T-helper 1 cell (primary cell): ENCODE measurements at places on chromosomes 1 and 21.
A peak's percentile ranks its signal among the peaks of the same experiment; 100 is the strongest.

DNA sequence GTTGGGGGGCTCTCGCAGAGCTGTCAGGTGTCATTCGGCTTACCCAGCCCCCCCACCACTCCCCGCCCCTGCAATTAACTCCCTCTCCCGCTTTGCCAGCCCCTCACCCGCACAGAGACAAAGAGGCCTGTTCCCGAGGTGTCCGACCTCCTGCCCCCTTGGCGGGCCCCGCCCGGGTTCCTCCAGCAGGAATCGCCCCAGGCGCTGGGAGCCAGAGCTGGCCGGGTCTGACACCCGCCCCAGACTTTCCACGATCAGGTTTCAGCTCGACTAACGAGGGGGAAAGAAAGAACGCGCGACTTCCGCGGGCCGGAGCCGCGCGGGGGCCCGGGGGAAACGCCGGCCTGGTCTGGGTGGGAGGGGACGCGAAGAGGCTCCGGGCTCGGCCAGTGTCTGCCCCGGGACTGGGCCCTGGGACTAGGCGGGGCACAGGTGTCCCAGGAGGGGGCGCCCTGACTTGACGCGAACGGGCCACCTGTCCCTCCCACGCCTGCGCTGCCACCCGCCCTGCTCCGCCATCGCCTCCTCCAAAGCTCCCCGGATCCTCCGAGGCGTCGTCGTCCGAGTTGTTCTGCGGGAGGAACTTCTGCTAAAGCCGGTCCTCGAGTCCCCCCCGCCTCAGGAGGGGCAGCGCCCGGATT lies 36.4 kb upstream of the HHAT start:
- no peak for DNase-seq

- DNase-seq = peak; percentile 5
Observed at GRCh38 chr1:25148673-25149300, 83.5 kb downstream of the SYF2 start.

DNA sequence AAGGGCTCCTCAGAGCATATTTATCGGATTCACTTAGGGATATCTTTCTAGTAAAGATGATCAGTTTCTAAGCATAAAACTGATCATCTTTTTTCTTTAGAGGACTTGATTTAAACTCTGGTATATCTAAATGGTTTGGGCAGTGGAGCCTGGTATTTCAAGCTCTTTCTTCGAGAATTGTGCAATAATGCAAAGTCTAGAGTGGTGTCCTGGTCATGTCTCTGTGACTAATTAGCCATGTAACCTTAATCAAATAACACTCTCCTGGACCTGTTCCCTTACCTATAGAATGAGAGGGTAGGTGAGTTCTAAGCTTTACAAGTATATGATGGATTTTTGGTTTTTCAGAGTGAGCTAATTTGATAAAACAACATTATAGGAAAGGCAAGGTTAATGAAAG lies 225.2 kb downstream of the RPS6KC1 start:
- DNase-seq = no peak

DNA sequence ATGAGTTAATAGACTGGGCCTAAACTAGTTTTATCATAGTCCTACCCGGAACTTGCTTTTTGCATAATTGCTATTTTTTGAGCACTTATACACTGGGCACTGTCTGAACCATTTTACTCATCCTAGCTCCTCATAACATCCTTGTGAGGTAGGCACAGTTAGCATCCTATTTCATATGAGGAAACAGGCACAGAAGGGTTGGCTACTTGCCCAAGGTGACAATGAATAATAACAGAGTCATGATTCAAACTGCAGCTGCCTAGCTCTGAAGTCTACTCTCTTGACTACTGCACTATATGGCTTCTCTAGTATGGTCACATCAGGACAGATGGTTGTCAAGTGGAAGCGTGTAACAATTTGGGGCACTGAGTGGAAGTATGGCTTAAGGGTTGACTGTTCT lies 18.2 kb upstream of the RC3H1 start:
- DNase-seq = no peak

DNA sequence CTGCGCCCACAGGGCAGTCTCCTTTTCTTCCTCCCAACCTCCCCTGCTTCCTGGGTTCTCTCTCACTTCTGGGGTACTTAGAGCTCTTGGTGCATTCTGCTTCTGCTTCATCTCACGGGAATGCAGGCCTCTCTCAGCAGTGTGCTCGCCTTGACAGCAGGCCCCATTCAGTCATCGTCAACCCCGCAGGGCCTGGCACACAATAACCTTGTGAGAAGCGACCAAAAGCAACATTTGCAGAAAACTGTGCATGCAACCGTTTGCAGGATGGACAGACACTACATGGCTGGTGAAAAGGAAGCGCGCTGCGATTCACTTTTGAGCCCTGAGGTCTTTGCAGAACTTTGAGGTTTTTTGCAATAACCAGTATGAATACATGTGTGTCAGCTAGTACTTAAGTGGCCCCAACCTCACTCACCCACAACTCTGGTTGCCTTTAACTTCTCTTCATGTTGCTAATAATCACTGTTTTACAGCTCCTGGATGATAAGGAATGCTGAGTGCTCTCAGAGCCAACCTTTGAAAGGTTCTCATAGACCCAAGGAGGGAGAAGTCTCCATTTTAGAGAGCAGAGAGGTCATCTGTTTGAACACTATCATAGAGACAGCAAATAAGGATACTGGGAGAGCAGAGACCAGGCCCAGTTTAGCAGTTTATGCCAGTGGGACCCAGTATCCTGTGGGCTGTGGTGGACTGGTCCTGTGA lies 2.5 kb upstream of the CD160 start:
- no peak for DNase-seq

DNA sequence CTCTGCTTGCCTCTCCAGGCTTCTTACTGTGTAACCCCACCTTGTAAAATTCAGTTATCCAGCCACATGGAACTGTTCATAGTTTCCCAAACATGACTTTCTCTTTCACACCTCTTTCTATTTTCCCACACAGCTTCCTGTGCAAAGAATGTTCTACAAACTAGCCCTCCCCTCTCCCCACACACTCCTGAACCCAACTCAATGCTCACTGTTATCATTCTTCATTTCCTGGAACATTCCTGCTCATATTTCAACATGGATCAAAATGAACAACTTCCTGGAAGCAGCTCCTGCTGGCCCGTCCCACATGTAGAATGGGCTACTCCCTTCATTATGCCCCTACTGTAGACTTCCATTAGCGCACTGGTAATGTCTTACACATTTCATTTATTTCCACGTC lies 7.5 kb upstream of the HSD11B1 start:
- DNase-seq = no peak

DNA sequence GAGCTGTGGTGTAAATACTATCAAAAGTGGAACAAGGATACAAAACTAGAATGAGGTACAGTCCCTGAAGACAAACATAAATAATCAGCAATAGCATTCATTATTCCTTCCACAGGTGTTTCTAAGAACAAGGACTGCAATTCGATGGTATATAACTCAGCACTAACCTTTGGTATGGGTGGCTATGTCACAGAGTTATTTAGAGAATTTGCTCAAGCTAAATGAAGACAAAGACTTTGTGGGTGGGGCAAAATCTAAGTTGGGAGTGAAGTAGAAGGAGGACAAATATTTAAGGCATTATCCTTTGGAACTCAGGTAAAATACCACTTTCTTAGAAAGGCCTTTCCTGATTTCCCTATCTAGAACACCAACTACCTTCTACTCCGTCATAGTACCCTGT lies 51.5 kb upstream of the CNN3 start:
- no peak for DNase-seq

DNA sequence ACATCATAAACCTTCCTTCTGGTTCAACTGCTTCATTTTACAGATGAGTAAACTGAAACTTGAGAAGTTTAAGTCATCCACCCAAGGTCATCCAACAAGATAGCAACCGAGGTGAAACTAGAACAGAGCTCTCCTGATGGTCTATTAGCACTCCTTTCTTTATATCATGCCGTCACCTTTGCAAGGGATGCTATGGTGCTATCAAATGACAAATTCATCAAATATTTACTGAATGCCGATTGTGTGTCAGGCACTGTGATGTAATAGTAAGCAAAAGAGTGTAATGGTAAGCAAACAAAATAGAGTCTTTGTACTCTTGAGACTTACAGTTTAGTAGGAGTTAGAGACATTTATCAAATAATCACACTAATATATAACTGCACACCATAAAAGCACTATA lies 14.0 kb upstream of the SGIP1 start:
- DNase-seq = no peak

DNA sequence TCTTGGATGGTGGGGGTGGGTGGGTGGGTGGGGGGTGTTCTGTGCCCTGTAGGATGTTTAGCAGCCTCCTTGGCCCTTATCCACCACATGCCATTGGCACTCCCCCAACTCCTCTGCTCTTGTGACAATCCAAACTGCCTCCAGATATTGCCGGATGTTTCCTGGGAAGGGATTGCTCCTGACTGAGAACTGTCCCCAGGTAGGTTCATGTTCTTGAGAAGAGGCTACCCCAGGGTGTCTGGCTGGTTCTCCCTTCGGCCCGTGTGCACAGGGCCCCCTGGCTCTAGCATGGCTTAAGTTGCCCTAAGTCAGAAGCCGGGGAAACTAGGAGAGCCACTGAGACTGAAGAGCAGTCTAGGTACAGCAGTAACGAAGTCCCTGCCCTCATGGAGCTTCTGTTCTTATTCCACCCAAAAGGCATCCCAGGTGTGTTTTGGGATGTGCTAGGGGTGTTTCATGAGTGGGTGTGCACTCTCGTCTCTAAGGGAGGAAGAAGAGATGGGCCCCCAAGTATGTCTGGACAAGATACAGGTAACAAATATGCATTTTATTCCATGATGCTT lies 19.8 kb upstream of the THRAP3 start:
- no peak for DNase-seq

DNA sequence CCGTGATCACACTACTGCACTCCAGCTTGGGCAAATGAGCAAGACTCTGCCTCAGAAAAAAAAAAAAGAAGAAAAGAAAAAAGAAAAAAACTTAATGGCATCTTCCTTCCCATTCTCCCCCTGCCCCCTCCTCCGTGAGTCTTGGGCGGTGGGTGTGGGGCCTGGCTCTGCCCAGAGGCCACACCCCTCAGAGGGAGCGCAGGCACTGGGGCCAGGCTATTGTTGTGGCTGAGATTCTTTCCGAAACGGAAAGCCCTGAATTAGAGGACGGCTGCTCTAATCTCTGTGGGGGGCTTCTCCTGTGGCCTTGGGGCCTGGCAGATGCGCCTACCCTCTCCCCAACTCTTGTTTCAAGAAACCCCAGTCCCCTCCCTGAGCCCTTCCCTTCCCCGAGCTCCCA lies 4.1 kb upstream of the FAM110D start:
- no peak for DNase-seq

- no peak for DNase-seq
Observed at GRCh38 chr1:198246337-198246736, 89.5 kb downstream of the NEK7 start.

- no peak for DNase-seq
Observed at GRCh38 chr21:18478513-18478912, 74.9 kb upstream of the TMPRSS15 start.

DNA sequence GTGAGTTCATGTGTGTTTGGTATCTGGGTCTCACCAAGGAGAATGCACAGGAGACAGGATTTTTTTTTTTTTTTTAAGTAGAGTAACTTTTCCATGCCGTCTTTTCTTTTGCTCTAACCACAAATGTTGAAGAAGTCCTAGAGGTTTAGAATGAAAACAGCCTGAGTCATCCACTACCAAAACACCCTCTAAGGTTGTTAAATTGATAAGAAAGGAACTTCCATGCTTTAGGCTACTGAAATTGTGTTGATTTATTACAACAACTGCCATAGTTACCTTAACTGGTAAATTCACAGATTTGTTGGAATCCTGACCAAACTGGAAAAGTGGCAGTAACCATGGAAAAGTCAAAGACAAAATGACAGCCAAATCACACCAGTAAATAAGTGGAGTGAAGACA lies 375.6 kb downstream of the AMY1C start:
- no peak for DNase-seq

GRCh38 chr1:226482196-226482595 lies 66.4 kb upstream of the STUM start:
- DNase-seq = no peak

DNA sequence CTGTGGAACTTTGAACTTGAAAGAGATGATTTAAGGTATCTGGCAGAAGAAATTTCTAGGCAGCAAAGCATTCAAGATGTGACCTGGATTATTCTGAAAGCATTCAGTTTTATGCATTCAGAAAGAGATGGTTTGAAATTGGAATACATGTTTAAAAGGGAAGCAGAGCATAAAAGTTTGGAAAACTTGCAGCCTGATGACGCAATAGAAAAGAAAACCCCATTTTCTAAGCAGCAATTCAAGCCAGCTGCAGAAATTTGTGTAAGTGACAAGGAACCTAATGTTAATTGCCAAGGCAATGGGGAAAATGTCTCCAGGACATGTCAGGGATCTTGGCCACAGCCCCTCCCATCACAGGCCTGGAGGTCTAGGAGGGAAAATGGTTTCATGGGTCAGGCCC lies 354.0 kb downstream of the ZNF326 start:
- no peak for DNase-seq

DNA sequence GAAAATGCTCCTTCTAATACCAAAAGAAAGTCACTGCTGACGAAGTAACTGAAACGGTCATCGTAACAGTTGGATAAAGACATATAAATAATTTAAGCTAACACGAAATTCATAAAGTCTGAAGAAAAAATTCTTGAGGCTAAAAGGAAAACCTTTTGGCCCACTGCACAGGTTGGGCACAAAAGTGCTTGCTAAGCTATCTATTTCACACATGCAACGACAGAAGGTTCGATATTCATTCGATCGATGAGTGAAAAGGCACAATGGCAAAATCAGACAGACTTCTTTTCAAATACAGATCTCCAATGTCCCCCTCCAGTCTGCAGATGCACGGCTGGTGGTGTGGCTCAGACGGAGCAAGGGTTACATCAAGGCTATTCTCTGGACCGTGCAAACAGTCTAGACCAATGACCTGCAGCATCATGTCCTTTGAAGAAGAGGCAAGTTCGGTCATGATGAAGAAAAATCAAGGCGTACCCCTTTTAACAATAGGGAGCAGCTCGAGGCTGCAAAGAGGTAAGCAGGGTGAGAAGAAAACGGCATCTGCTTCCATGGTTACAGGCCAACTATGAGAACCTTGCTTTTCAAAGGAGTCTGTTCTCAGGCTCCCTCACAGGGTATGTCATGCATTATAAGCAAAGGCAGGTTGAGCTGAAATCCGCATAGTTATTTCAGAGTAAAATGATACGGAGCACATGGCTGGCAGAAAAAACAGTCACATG lies 579.6 kb downstream of the USP25 start:
- no peak for DNase-seq

- DNase-seq = peak; percentile 42
Observed at GRCh38 chr1:8873506-8874229, 4.8 kb downstream of the ENO1 start.

DNA sequence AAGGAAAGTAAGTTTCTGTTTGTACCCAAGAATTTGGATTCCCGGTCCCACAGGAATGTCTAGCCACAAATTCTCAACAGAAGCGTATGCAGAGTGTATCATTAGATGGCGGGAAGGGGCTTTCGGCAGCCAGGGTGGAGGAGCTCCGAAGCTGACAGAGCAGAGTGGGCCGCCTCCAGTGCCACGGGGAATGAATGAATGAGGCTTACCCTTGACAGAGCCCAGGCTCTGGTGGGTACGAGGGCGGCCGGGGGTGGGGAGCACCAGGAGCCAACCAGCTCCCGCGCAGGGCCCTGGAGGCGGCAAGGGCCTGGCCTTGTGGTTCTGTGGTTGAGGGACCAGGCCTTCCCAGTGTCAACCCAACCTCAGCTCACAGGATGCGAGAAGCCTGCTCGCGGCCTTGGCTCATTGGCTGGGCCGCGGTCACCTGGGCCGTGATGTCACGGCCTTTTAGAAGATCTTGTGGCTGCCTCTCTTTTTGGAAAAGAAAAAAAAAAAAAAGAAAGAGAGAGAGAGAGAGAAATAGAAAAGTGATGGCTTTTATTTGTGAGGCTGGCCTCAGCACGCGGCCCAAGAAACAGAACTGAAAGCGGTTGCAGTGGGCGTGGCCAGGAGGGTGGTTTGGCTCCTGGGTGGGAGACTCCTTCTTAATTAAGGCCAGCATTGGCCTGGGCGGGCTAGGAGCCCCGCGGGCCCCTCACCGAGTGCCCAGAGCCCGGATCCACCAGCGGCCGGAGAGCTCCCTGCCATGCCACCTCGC lies 34.9 kb upstream of the RUNX3 start:
- DNase-seq = peak; percentile 83
